ENCODE measurements at places on chromosomes 6 and 20. TPM values are rescaled to one million over a fixed set of nuclear protein-coding genes. Genes with fewer than 3 reads are reported as not detected.

OR2H2 gene
- total RNA-seq = not detected

HSPA12B gene
- 19.7 TPM for total RNA-seq

NR2E1 gene
- total RNA-seq = not detected

KLC4 gene
- total RNA-seq = 26.6 TPM

DNA sequence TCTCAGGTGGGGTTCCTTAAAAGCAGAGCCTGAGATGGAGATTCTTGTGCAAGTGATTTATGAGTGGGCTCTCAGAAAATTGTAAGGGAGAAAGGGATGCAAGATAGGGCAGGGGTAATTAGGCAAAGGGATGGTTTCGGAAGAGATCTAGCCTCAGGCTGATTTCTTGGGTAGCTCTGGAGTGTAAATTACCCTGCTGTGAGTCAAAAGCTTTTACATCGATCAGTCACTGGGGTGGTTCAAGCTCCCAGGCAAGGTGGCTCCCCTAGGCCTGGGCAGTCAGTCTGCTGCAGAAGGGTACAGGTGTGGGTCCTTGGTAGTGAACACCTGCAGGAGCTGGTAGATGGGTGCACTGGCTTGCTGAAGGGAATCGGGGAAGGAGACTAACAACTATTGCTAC lies 11.1 kb upstream of the PM20D2 start:
- H3K27me3 ChIP-seq = no peaks in the 10 kb centered on the region
- no peak for DNase-seq
- H3K4me3 ChIP-seq = no peak overlapping the region
- no peaks in the 10 kb centered on the region for H3K36me3 ChIP-seq
- no peaks in the 10 kb centered on the region for H3K4me1 ChIP-seq

DNA sequence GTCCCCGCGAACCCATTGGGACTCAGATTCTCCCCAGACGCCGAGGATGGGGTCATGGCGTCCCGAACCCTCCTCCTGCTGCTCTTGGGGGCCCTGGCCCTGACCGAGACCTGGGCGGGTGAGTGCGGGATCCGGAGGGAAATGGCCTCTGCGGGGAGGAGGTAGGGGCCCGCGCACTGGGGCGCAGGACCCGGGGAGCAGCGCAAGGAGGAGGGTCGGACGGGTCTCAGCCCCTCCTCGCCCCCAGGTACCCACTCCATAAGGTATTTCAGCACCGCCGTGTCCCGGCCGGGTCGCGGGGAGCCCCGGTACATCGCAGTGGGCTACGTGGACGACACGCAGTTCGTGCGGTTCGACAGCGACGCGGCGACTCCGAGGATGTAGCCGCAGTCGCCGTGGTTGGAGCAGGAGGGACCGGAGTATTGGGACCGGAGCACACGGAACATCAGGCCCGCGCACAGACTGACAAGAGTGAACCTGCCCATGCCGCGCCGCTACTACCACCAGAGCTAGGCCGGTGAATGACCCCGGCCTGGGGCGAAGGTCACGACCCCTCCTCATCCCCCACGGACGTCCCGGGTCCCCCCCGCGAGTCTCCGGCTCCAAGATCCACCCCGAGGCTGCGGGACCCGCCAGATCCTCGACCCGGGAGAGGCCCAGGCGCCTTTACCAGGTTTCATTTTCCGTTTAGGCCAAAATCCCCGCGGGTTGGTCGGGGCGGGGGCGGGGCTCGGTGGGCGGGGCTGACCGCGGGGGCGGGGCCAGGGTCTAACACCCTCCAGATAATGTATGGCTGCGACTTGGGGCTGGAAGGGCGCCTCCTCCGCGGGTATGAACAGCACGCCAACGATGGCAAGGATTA lies 15.7 kb upstream of the HLA-A start:
- H3K4me1 ChIP-seq = no peaks in the 10 kb centered on the region
- DNase-seq = peak; percentile 71
- H3K36me3 ChIP-seq = no peaks in the 10 kb centered on the region
- peak overlapping the region; percentile 92 for H3K27ac ChIP-seq
- no peaks in the 10 kb centered on the region for H3K27me3 ChIP-seq
- H3K4me3 ChIP-seq = peak overlapping the region; percentile 55

- no peak for DNase-seq
- H3K27me3 ChIP-seq = no peaks in the 10 kb centered on the region
- no peaks in the 10 kb centered on the region for H3K36me3 ChIP-seq
- H3K4me3 ChIP-seq = no peak overlapping the region
- H3K4me1 ChIP-seq = peaks cover 8% of the 10 kb centered on the region
- no peak overlapping the region for H3K27ac ChIP-seq
Measured at GRCh38 chr20:4811661-4812181, 90.0 kb downstream of the PRND start.

- no peak for DNase-seq
- no peak overlapping the region for H3K4me3 ChIP-seq
- no peaks in the 10 kb centered on the region for H3K36me3 ChIP-seq
Measured at GRCh38 chr6:73713426-73714147, 17.6 kb downstream of the CD109 start.
